BJ (cell line): ENCODE measurements at places on chromosomes 3 and 15.

- no peak for DNase-seq
These were observed 284.4 kb downstream of the FOXP1 start for GRCh38 chr3:71299160-71299559.

DNA sequence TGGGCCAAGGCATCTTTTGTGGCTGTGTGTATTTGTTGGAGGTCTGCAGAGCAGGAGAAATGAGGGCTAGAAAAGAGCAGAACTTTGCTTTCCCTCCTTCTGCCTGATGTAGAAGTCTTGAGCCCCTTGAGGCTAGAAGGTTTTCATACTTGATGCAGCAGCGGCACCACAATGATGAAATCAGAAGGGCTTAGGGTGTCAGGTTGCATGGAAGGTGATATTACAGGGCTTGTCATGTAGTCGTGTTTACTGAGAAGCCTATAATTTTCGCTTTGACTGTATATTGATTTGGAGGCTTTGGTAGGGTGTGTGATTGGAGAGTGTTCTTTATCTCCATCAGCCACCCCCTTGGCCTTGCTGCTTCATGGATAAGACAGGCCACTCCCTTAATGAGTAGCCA lies 339.8 kb downstream of the THSD4 start:
- no peak for DNase-seq

DNA sequence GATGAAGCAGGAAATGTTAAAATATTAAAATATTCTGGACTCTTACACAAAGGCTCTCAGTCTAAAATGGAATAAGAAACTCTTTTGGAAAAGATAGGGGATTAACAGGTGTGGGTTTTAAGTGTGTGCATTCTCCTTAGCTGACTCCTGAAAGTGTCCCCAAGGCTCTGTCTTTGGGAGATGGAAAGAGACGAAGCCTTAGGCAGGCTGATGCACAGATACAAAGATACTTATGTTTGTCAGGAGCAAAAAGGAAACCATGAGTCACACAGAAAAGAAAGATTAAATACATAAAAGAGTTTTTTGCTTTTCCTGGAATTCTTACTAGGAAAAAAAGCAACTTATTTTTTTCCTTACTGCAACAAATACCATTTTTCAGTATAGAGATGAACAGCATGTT lies 23.8 kb upstream of the ABI3BP start:
- DNase-seq = no peak

GRCh38 chr15:42387603-42388002 lies 28.3 kb downstream of the CAPN3 start:
- DNase-seq = no peak

DNA sequence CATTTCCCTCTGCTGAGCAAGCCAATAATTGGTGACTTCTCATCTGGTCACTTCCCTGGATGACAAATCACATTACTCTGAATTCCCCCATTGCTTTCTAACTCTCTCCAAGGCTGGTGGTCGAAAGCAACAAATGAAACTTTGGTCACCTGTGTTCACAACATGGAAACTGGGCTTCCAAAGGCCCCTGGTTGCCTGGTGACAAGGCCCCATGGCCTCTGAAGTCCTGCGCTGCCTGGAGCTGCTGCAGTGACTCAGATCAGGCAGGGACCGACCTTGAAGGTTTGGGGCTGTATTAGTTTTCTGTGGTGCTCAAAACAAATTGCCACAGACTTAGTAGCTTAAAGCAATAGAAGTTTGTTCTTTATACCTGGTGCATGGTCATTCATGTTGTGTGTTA lies 345.3 kb downstream of the WDR72 start:
- DNase-seq = no peak

DNA sequence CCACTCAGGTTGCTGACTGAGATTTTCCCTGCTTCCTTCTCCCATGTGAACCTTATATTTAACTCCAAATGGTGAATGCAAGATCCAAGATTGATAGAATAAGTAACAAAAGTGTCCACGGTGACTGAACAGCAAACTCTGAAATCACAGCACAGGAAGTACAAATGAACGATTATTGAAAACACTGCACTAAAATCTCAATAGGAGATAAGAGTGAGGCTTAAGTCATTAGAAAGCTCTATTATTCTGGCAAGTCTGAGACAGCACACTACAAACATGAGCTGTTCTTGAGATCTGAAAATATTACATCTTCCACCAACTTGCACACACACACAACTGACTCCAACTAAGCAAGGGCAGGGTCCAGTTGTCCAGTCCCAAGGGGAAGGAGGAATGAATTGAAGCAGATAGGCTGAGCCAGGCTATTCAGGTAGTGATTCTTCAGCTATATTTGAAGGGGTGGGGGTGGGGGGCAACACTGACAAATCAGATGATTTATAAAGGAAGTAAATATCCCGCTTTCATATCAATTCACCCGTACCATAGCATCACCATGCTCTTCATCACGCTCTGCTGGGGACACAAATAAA lies 2.9 kb downstream of the ZNF385D start:
- no peak for DNase-seq

GRCh38 chr3:120875507-120875906 lies 32.5 kb upstream of the STXBP5L start:
- no peak for DNase-seq
